ENCODE measurements at places on chromosomes 7 and 10. TPM values are rescaled to one million over a fixed set of nuclear protein-coding genes. Genes with fewer than 3 reads are reported as not detected.

The CRHR2 gene
- not detected for total RNA-seq

The VWC2 gene
- total RNA-seq = 0.18 TPM

The PHKG1 gene
- total RNA-seq = not detected

DNA sequence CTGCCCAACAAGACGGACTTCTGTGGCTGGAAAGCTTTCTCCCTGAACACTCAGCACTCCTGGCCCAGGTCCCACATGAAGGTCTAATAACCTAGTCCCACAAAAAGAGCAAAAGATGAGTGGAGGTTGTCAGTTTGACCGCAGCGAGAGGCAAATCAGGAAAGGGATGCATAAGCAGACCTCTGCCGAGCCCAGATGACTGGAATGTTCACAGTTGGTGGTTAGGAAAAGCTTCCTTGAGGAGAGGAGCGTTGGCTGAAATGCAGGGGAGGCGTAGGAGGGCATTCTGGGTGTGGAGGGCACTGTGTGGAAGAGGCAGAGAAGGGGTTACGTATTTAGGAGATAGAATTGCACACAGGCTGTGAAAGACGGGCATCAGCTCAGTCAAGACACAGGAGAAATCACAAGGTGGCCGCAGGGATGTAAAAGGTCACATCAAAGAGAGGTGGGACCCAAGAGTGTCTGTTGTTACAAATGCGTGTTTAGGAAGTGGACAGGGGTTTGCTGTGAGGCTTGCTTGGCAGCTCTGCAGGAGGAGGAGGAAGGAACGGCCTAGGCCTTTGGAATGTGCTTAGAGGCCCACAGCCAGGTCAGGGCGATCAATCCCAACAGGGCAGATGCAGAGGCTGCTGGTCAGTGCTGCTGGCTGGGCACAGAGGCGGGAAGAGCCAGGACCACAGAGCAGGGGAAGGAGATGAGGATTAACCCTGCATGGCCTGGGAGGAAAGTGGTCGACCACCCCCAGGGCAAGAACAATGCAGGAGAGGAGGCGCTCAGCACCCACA, 133.5 kb downstream of the VIPR2 start:
- DNase-seq = no peak
- H3K27me3 ChIP-seq = no peaks in the 10 kb centered on the region
- H3K4me3 ChIP-seq = no peak overlapping the region
- no peaks in the 10 kb centered on the region for H3K36me3 ChIP-seq
- peaks cover 35% of the 10 kb centered on the region for H3K4me1 ChIP-seq

DNA sequence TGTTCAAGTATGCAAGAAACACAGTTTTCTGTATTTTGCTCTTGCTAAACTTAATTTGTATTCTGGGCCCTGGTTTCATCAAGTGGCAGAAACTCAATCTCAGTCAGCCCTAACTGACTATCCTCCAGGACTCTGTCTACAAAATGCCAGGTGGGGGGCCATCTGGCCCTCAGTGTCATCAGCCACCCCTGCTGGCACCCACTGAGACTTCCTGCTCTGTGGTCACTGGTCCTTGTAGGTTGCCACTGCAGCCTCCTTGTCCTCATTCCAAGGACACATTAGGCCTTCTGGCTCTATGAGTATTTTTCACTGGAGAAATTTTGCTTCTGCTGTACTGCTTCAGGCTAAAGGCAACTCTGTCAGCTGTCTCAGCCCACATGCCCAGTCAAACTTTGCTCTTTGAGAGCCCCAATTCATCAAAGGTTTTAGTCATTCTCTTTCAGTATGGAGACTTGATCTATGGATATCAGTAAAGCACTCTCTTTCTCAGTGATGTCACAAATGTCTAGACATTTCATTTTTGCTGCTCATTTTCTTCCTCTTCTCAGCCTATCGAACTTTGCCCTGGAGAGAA, 163.6 kb downstream of the KCND2 start:
- DNase-seq = no peak
- no peaks in the 10 kb centered on the region for H3K27me3 ChIP-seq
- H3K36me3 ChIP-seq = no peaks in the 10 kb centered on the region
- no peak overlapping the region for H3K27ac ChIP-seq
- no peaks in the 10 kb centered on the region for H3K4me1 ChIP-seq

- no peak overlapping the region for H3K4me3 ChIP-seq
- no peaks in the 10 kb centered on the region for H3K36me3 ChIP-seq
- no peaks in the 10 kb centered on the region for H3K27me3 ChIP-seq
- DNase-seq = peak; percentile 11
- no peak overlapping the region for H3K27ac ChIP-seq
- H3K4me1 ChIP-seq = no peaks in the 10 kb centered on the region
Measured at GRCh38 chr10:46273506-46274477, 13.0 kb upstream of the ANTXRL start.

DNA sequence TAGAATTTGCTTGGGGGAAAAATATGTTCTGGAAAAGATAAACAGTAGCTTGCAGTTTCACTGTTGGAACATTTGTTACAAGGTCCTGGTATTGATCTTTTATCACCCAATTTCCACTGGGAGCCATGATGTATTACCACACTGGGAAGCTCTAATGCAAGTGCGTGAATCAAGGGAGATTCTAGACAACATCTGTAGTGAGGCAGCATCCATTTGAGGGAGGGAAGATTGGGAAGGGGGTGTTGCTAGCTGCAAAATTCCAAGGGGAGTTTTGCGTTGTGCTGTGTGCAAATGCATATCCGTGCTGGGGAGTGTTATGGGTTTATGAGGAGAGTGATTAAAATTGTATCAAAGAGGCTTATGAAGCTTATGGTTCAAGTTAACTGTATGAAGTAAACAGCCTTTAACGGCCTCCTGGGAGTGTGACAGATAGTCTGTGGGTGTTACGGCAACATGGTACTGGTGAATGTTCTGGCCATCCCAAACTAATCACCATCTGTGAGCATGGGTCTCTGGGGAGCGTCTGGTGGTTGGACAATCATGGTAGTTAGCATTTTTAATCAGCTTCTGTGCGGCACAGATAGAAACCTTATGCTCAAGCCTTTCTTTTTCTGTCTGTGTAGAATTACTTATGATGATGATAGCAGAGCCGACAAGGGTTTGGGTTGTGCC, 601.9 kb upstream of the GALNT17 start:
- H3K4me3 ChIP-seq = no peak overlapping the region
- H3K36me3 ChIP-seq = no peaks in the 10 kb centered on the region
- no peaks in the 10 kb centered on the region for H3K27me3 ChIP-seq
- no peaks in the 10 kb centered on the region for H3K4me1 ChIP-seq
- no peak for DNase-seq
- no peak overlapping the region for H3K27ac ChIP-seq

GRCh38 chr7:74653686-74654181, 3.8 kb upstream of the GTF2I start:
- H3K27ac ChIP-seq = no peak overlapping the region
- H3K4me3 ChIP-seq = no peak overlapping the region
- DNase-seq = peak; percentile 53
- no peaks in the 10 kb centered on the region for H3K27me3 ChIP-seq
- H3K36me3 ChIP-seq = no peaks in the 10 kb centered on the region
- peaks cover 8% of the 10 kb centered on the region for H3K4me1 ChIP-seq

- H3K4me1 ChIP-seq = no peaks in the 10 kb centered on the region
- no peak overlapping the region for H3K27ac ChIP-seq
- no peak for DNase-seq
- H3K27me3 ChIP-seq = no peaks in the 10 kb centered on the region
- H3K36me3 ChIP-seq = no peaks in the 10 kb centered on the region
- no peak overlapping the region for H3K4me3 ChIP-seq
Measured at GRCh38 chr10:87837445-87837844, 19.4 kb upstream of the ATAD1 start.

- no peaks in the 10 kb centered on the region for H3K36me3 ChIP-seq
- H3K4me1 ChIP-seq = no peaks in the 10 kb centered on the region
- DNase-seq = no peak
- no peaks in the 10 kb centered on the region for H3K27me3 ChIP-seq
Measured at GRCh38 chr7:86760236-86760635, 116.5 kb downstream of the GRM3 start.

DNA sequence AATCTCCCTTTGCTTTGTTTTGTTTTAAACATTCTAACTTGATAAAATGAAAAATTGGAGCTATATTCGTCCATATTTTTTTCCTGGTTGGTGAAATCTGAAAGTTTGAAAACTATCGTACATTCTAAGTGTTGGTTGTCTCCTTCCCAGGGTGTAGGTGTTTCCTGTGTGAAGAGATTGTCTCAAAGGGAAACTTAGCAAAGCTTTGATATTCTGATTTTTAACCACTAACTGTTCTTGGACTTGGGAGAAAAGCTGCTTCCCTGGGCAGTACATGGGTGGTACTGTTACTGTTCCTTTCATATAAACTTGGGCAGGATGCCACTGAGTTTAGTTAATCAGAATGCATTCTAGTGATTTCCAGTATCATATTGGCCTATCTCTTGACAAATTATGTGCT, 253.5 kb upstream of the LRGUK start:
- H3K36me3 ChIP-seq = no peaks in the 10 kb centered on the region
- H3K4me3 ChIP-seq = no peak overlapping the region

DNA sequence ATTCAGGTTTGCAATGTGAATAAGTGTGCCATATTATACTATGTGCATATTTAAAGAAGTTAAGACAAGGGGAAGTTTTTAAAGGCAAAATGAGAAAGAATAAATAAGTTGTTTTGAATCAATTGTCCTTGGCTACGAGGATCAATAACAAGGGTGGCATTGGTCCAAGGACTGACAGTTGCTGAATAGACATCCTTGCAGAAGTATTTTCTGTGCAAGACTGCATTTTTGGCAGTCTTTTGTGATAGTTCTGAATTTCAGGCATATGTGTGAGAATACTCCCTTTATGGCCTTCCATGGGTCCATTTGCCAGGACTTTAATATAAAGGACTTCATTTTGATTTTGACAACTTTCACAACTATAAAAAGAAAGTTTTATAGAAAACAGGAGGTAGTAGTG, 5.4 kb upstream of the LIPA start:
- H3K36me3 ChIP-seq = no peaks in the 10 kb centered on the region
- DNase-seq = no peak
- H3K4me3 ChIP-seq = no peak overlapping the region

DNA sequence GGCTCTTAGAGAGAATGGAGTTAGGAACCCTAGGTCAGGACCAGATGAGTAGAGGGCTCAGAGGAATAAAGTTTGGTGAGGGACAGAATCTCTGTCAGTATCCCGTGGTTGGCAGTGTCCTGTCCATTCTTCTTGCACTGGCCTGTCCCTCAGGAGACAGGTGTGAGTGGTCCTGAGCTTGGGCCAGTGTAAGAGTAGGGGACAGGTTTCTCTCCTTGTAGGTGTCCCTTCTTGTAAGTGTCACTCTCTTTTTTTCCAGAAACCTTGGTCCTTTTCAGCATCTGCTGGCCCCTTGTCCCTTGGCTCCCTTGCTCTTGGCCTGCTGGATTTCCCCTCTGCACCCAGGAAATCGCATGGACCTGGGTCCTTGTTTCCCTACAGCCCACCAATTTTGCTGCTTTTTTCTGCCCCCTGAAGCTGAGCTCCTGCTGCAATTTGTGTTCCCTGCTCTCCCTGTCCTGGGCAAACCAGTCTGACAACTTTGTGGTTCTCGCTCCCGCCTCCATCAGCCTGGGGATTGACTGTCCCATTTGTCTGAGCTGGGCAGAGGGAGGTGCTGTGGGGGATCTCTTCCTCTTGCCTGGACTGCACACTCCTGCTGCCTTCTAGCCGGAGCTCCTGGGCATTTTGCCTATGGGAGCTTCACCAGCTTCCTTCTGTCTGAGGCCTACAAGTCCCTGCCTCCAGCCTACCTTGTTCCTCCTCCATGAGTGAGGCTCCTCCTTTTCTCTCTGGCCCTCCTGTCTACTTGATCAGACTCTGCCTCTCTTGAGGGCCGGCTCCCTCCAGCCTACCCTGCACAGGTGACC, 6.5 kb downstream of the TSPAN14 start:
- H3K4me1 ChIP-seq = peaks cover 100% of the 10 kb centered on the region
- no peaks in the 10 kb centered on the region for H3K27me3 ChIP-seq
- H3K36me3 ChIP-seq = no peaks in the 10 kb centered on the region

DNA sequence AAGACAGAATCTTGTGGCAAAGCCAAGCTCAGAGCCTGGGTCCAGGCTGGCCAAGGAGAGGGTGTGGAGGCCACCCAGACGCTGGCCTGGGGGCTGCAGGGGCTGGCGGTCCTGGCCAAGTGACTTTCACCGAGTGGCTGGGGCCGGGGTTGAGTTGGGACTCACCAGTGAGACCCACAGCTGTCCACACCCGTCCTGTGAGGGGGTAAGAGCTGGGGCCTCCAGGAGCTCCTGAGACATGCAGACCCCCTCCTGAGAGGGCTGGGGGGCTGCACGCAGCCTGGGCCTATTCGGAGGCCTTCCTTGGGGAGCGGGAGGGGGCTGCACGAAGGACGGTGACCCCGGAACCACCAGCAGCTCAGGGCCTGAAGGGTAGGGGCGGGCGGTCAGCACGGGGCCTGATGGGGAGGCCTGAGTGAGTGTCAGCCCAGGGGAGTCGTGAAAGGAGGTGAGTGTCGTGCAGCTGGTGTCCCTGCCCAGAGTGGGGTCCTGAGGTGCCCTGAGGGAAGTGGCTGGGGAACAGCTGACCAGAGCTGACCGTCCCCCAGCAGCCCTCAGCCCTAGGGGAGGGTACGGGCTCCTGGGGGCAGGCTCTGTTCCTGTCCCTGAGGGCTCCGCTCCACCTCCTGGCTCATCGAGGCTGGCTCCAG, 100.9 kb downstream of the FOXL3 start:
- no peak overlapping the region for H3K4me3 ChIP-seq
- H3K36me3 ChIP-seq = no peaks in the 10 kb centered on the region
- H3K27me3 ChIP-seq = no peaks in the 10 kb centered on the region
- no peak for DNase-seq

DNA sequence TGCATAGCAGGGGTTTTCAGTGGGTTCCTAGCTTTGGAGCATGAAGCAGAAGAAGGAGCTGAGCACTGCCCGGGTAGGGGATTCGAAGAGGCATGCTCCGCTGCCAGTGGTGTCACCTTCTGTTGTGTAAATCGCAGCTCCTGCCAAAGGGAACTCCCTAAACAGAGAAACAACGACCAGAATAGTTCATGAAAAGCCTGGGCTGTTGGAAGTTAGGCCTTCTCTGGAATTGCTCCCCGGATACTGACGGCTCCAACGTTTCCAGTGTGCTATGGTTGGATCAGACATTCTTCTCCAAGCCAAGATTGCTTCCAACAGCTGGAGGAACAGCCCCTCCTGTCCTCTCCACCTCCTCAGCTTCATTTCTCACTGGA, 546.0 kb upstream of the FZD8 start:
- H3K4me1 ChIP-seq = peaks cover 6% of the 10 kb centered on the region
- H3K27me3 ChIP-seq = no peaks in the 10 kb centered on the region

- DNase-seq = peak; percentile 78
- peak overlapping the region; percentile 98 for H3K27ac ChIP-seq
- no peaks in the 10 kb centered on the region for H3K27me3 ChIP-seq
- peaks cover 93% of the 10 kb centered on the region for H3K4me1 ChIP-seq
Measured at GRCh38 chr10:125149036-125149679, 11.2 kb downstream of the CTBP2 start.

DNA sequence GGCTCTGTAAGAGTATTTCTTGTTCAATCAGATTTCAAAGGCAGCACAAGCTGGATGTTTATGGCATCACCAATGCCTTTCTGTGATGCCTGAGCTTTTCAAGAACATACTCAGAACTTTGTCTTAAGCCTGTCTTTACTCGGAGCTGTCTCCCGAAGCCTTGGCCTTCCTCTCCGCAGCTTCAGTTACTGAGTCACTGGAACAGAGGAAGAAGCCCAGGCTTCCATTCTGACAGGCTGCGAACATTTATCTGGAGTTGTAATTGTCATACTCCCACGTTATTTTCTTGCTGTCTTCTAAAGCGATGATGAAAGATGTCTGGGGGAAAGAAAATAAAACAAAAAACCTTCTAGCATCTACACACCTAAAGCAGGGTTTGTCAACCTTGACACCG, 43.9 kb downstream of the GRK5 start:
- H3K36me3 ChIP-seq = no peaks in the 10 kb centered on the region
- H3K4me3 ChIP-seq = no peak overlapping the region
- no peaks in the 10 kb centered on the region for H3K27me3 ChIP-seq
- H3K4me1 ChIP-seq = peaks cover 68% of the 10 kb centered on the region

All from stomach (tissue), 19 donors.